ENCODE measurements at places on chromosomes 1 and 21. TPM values are rescaled to one million over a fixed set of nuclear protein-coding genes. Genes with fewer than 3 reads are reported as not detected.

DNA sequence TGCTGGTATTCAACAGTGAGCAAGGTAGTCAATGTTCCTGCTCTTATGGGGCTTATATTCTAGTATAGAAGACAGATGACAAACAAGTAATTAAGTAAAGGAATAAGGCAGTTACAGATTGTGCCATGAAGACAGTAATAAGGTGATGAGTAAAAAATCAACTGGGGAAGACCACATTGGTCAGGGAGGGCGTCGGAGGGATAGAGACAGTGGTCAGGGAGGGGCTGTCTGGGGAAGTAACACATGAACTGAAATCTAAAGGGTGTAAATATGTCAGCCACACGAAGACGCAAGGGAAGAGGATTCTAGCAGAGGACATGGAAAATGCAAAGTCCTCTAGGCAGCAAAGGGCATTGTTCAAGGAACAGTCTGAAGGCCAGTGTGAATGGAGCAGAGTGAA lies 10.1 kb downstream of the IL12RB2 start:
- H3K4me3 ChIP-seq = no peak overlapping the region
- H3K27me3 ChIP-seq = no peaks in the 10 kb centered on the region
- no peak for DNase-seq
- no peaks in the 10 kb centered on the region for H3K36me3 ChIP-seq
- no peaks in the 10 kb centered on the region for H3K4me1 ChIP-seq
- no peak overlapping the region for H3K27ac ChIP-seq

The PRDX6 gene
- 161 TPM for total RNA-seq

The C1orf94 gene
- not detected for total RNA-seq

The INSRR gene
- not detected for total RNA-seq

DNA sequence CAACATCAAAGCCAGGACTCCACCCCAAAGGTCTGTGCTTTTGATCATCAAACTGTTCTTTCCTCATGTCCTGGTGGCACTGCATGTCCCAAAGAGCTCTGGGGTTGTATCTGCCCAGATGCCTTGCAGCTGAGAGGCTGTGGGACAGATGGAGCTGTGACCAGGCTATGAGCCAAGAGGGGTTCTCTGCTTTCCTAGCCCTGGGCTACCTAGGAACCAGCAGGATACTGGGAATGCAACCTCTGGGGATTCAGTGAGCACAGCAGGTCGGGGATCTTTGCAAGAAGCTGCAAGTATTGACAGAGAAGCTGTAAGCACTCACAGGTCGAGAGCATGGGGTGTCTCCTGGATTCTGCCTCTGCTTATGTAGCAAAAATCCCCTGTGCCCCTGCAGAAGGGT lies 186.6 kb downstream of the GRIK3 start:
- H3K4me1 ChIP-seq = no peaks in the 10 kb centered on the region
- no peak for DNase-seq
- no peaks in the 10 kb centered on the region for H3K36me3 ChIP-seq
- H3K4me3 ChIP-seq = no peak overlapping the region
- no peaks in the 10 kb centered on the region for H3K27me3 ChIP-seq

DNA sequence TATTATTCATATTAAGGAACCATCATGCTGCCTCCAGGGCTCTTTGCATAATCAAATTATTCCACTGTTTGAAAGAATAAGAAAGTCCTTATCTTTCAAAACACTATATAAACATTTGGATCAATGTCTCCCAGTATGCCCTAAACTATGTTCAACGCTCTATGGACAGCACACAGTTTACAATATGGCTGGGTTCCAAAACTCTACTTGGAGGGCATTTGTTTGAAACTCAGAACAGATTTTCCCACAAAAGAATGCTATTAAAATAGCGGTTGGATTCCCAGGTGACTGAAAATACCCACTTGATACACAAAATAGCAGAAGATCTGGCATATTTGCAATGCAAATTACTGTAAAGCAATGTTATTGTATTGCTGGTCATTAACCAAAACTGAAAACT lies 3.2 kb downstream of the HAO2 start:
- no peak for DNase-seq
- H3K4me1 ChIP-seq = peaks cover 12% of the 10 kb centered on the region
- H3K27me3 ChIP-seq = no peaks in the 10 kb centered on the region
- H3K4me3 ChIP-seq = no peak overlapping the region
- H3K27ac ChIP-seq = no peak overlapping the region
